ENCODE measurements at places on chromosomes 1 and 21.

- no peak for DNase-seq
Measured at GRCh38 chr1:215568299-215568692, 1.2 kb downstream of the KCTD3 start.

DNA sequence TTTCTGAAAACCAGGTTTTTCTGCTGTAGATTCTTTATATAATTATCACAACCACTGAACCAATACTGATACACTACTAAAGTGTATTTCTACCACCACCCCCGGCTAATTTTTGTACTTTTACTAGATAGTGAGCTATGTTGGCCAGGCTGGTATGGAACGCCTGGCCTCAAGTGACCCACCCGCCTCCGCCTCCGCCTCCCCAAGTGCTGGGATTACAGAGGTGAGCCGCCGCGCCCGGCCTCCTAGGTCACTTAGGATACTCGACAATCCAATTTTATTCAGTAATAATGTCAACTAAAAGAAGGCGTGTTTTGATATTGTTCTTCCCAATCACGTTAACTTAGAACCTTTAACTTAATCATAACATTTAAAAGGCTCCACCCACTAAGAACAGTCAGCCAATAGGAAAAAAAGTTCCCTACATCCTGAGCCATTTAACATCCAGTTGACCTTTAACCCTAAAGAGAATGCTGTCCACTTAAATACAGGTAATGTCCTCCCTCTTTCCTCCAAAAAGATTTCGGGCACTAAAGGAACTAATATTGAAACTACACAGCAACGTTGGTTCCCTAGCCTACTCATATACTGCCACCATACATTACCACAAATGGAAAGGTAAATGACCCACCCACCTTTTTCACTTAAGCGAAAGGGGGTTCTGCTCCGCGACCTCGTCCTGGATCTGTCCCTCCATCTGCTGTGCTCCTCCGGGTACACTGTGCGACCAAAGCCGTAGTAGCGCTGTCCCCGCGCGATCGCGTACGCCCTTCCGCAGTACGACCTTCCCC lies 1.2 kb downstream of the RSRP1 start:
- DNase-seq = no peak

- DNase-seq = peak; percentile 16
Measured at GRCh38 chr21:15433091-15433490, 296.7 kb upstream of the USP25 start.

DNA sequence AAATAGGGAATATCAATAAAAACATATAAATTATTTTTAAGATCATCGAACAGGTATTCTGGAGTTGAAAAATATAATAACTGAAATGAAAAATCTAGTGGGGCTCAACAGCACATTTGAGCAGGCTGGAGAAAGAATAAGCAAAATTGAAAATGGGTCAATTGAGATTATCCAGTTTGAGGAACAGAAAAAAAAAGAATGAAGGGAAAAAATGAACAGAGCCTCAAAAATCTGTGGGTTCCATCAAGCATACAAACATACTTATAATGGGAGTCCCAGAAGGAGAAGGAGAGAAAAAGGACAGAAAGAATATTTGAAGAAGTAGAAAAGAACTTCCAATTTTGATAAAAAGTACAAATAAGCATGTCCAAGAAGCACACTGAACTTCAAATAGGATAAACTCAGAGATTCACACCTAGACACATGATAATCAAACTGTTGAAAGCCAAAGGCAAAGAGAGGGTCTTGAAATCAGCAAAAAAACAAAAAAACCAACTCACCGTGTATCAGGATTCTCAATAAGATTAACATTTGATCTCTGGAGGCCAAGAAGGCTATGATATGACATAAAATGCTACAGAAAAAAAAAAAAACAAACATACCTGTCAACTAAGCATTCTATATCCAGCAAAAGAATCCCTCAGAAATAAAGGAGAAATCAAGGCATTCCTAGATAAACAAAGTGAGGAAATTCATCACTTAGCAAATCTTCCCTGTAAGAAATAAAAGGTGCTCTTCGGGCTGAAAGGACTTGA lies 5.4 kb upstream of the COQ8A start:
- DNase-seq = no peak

- no peak for DNase-seq
Measured at GRCh38 chr1:81921344-81921743, 120.6 kb downstream of the ADGRL2 start.

- no peak for DNase-seq
Measured at GRCh38 chr1:207823531-207823879, 71.7 kb downstream of the CD46 start.

DNA sequence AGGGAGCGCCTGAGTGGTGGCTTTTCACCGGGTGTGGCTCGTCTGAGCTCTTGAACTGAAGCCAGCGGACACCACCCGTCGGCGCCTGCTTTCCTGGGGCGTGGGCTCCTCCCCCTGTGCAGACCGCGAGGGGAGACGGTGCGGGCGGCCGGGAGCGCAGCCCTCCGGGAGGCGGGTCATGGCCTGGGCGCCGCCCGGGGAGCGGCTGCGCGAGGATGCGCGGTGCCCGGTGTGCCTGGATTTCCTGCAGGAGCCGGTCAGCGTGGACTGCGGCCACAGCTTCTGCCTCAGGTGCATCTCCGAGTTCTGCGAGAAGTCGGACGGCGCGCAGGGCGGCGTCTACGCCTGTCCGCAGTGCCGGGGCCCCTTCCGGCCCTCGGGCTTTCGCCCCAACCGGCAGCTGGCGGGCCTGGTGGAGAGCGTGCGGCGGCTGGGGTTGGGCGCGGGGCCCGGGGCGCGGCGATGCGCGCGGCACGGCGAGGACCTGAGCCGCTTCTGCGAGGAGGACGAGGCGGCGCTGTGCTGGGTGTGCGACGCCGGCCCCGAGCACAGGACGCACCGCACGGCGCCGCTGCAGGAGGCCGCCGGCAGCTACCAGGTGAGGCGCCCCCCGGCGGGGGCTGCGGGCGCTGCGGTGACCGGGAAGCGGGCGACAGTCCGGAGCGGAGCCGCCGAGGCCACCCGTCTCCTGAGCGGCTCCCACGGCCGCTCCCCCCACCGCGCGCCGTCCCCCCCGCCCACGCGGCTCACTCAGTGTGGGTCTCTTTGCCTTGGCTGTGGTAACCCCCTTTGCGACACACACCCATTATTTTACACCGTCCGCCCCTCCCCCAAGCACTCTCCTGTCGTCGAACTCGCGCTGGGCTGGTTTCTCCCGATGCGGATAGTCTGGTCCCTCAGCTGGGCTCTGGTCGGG lies at the start of gene TRIM58:
TRIM58 (plus strand) TSS at position 119 of the 916 bp plus-strand sequence; CDS start at position 179, 60 bp downstream.
- DNase-seq = no peak

GRCh38 chr1:33056426-33056825 lies 19.7 kb upstream of the AK2 start:
- DNase-seq = no peak

DNA sequence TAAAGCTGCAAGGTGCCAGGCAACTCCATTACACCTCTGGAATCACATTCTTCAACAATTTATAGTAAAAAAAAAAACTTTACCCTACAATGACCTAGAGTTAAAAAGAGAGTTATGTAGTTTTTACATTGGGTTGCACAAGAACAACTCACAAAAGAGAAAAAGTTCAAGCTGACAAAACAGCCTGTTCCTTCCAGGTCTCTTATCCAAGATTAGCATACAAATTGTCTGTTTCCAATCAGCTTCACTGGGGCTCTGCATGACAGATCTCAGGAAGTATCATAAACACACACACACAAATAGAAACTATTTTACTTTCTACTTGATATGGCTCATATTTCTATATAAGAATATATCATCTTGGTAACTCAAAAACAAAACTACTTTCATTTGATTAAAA lies 154.6 kb downstream of the PCNX2 start:
- DNase-seq = no peak
